Panc1 (cell line): ENCODE measurements at places on chromosomes 4 and X.

- no peak for DNase-seq
Observed at GRCh38 chr4:25368315-25368714, 8.7 kb upstream of the ANAPC4 start.

DNA sequence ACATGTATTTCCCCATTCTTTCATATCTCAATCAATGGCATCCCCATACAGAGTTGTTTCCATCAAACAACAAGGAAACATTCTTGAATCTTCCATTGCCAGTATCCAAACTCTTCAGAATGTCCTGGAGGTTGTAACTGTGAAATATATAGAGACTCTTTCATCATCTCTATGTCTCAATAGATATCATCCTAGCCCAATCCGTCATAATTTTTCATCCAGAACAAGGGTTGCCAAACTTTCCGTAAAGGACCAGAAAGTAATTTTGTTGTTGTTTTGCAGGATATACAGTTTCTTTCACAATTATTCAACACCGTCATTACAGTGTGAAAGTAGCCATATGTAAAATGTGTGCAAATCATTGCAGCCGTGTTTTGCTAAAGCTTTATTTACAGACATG lies 15.2 kb upstream of the CXCL6 start:
- no peak for DNase-seq

DNA sequence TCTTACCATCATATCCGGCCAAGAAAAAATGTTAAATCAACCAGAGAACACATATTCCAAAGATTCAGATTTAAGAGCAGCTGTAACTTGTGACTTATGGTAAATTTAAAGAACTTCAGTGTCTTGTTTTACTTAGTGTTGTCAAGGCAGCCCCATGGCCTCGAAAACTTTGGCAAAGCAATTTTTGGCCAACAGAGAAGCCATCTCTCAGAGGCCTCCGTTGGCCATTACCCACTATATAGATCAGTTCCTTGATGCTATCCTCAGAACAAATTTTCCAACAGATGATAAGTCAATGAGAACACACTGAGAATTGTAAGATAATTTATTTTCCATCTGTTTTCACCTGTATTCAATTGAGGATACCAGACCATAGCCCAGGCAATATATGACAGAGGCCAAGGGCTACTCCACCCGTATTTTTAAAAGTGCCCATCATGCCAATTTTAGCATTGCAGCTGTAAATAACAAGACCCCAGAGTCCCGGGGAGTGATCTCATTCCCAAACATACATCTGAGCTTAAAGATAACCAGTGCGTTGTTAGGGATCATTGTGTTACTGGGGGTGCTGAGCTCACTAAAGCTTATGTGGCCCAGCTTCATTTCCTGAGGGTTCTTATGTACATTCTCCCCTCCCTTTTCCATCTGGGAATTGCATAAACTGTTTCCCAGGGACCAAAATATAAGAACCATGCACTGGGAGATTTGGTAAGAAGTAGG lies 50.0 kb upstream of the PDHA1 start:
- no peak for DNase-seq

DNA sequence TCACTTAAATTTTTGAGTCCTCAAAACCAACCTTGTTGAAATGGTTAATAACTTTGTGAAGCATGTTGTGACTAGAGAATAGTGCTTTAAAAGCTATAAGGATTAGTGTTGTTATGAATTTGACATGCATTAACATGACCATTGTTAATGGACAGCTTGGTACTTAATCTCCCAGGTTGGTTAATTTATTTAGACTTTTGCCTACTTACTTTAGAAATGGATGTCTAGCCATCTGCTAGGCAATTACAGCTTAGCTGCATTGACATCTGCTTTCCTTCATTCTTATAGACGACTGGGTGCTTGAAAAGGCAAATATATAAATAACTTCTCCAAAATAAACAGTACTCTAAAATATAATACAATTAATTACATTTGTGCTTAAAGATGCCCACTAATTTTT lies 368.0 kb downstream of the CCSER1 start:
- no peak for DNase-seq

DNA sequence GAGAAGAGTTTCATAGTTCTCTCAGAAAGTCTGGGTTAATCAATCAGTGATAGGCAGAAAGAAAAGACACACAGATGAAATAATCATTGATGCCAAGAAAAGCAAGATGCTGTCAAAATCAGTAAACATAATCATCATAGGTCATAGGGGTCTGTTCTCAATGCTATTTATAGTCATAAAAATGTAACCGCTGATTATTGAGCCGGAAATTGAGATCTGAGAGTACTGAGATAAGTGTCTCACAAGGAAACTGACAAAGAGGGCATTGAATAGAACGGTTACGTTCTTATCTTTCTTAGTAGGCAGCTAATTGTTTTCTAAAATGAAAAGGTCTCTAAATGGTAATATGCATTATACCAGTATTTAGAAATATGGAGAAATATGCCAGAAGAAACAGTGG lies 1686.1 kb upstream of the AGA start:
- no peak for DNase-seq

GRCh38 chr4:152727784-152728183 lies 48.0 kb upstream of the TMEM154 start:
- DNase-seq: no peak

DNA sequence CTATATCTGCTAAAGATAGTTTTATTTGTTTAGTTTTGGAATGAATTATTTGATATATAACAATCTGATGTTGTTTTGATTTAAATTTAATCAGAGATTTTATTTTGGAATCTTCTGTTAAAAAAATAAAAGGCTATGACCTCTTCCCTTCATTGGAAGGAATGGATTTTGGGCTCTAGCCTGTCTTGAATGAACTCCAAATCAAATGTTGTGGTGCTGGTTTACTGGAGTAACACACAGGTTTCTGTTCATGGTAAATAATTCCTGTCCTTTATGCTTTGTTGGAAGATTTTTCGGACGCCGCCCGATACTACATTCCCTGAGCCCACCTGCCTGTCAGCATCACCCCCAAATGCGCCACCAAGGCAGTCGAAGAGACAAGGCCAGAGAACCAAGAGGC lies 291.1 kb downstream of the ARHGAP10 start:
- no peak for DNase-seq

DNA sequence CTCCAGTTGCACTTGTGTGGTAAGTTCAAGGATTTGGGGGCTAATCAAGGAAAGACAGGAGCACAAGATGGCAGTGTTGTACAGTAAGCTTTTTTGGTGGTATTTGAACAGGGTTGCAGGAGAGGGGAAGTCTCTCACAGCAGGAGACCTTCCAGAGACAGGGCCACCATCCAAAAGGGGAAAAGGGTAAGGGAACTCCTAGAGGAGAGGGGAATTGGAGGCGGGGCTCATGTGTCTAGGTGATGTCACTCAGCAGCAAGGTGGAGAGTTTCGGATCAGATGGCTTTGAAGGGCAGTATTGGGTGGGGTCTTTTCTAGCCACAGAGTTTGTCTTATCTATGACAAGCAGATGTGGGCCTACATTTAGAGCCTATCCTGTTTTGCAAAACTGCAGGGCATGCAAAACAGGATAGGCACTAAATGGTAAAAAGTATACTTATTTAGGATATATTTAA lies 13.4 kb upstream of the RNF175 start:
- no peak for DNase-seq

DNA sequence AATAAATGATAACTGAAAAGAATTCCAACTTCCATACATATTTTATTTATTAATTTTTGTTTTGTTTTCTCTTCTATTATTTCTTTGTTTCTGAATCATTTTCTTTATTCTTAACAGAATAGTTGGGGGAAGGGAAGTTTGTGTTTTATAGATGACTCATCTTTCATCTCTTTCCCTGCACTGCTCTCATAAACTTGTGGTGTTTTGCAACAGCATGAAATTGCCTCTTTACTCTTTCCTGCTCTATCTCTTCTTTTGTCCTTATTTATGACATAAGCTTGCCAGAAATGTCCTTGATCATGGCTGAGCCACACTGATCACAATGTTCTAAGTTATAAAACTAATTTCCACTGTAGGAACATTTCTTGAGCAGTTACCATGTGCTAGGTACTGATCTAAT lies 22.3 kb downstream of the QRFPR start:
- DNase-seq: no peak

DNA sequence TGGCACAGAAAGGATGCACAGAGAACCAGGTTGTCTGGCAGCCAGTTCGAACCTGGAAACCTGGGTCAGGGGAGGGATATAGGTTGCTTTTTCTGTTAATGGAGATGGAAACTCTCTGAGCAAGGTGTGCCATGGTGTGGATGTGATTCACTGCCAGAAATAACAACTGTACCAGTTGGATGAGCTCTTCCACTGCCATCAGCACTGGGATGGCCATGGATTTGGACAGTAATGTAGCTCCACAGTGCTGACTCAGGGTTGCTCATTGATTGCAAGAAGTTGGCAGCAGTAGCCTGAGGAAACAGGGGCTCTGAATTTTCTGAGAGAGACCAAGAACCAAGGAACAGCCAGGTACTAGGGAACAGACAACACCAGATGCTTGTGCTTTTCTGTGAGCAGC lies 33.8 kb downstream of the PNMA5 start:
- no peak for DNase-seq

DNA sequence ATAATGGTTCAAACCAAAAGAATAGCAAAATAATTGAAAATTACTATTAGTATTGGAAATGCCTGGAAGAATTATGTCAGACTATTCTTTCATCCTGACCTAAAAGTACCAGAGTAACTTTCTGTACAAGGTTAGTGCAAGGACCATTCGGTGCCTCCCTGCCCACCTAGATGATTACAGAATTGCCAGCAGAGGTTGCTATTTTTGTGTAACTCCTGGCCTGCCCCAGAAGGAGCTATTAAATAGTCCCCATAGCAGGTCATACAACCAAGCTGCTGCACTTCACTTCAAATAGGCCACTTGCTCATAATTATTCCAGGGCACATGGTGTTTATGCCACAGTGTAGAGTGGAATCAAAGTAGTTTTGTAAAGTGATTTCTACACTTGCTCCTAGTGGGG lies 831.1 kb upstream of the PABPC4L start:
- no peak for DNase-seq
